ENCODE measurements at places on chromosomes 2 and 18.

GRCh38 chr2:219778189-219778588, 150.8 kb downstream of the SLC4A3 start:
- DNase-seq, result no peak
- no peaks in the 10 kb centered on the region for H3K27me3 ChIP-seq
- no peaks in the 10 kb centered on the region for H3K4me1 ChIP-seq
- H3K4me3 ChIP-seq, result no peak overlapping the region
- no peaks in the 10 kb centered on the region for H3K36me3 ChIP-seq

GRCh38 chr2:162769066-162769465, 69.5 kb downstream of the KCNH7 start:
- H3K36me3 ChIP-seq, result no peaks in the 10 kb centered on the region
- no peak overlapping the region for H3K27ac ChIP-seq
- H3K27me3 ChIP-seq, result no peaks in the 10 kb centered on the region

DNA sequence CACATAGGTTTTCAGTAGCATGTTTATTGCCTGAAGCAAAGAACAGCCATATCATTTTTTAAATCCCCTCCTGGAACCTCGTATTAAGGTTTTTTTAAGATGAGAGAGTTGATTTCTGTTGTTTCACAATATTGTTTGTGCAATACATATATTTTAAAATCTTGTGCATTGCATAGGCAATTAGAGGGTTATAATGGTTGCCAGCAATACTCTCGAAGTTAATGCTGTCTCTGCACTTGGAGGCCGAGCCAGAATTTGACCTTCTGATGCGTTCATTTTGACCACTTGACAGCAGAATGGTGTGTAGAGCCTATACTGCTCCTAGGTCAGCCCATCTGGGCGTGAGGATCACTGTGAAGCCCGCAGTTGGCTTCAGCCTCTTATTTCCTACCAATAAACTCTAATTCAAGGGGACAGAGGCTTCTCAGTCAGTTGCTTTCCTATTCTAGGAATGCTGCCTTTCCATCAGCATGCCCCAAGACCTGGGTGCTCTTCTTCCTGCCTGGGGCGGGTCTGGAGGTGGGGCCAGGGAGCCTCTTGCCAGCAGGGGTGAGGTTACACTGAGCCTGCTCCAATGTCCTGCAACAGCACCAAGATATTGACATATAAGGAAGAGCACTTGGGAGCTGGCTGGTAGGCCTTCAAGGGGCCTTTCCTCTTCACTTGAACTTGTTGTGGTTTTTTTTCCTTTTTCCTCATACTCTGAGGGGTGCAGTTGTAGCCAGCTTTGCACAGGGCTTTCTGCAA, 91.4 kb upstream of the BCL2L11 start:
- H3K4me3 ChIP-seq, result no peak overlapping the region
- no peaks in the 10 kb centered on the region for H3K27me3 ChIP-seq
- no peaks in the 10 kb centered on the region for H3K4me1 ChIP-seq
- no peaks in the 10 kb centered on the region for H3K36me3 ChIP-seq
- DNase-seq, result peak; percentile 25

- no peak overlapping the region for H3K4me3 ChIP-seq
- H3K4me1 ChIP-seq, result no peaks in the 10 kb centered on the region
- no peaks in the 10 kb centered on the region for H3K36me3 ChIP-seq
- H3K27me3 ChIP-seq, result no peaks in the 10 kb centered on the region
Observed at GRCh38 chr2:199278099-199278498, 179.6 kb downstream of the SATB2 start.

- no peak within 1 kb of the TSS for H3K27ac ChIP-seq
- no peak for DNase-seq
- H3K4me1 ChIP-seq, result peaks cover 4% of the 10 kb centered on the region
- H3K36me3 ChIP-seq, result no peaks in the 10 kb centered on the region
Observed at GRCh38 chr2:136765256-136766072, at the start of gene THSD7B. THSD7B (plus strand) TSS chr2:136765545; CDS start chr2:136882179, 116,634 bp downstream.

DNA sequence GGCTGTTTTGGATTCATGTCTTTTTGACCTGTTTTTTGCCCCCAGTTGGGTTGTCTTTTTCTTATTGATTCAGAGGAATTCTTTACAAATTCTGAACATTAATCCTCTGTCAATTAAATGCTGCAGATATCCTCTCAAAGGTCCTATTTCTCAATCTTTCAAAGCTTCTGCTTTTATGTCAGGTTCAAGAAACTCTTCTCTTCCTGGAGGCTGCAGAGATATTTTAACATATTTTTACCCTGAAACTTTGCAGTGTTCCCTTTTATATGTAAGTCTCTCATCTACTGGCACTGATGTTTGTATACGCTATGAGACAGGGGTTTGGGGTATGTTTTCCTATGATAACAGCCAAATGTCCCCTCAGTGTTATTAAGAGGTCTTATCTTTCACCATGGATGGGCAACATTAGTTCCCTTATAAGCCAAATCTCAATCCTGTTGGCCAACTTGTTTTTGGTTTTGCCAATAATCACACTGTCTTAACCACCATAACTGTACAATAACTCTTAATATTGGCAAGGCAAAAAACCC, 159.3 kb downstream of the HDAC4 start:
- H3K4me1 ChIP-seq, result peaks cover 2% of the 10 kb centered on the region
- DNase-seq, result no peak
- H3K36me3 ChIP-seq, result no peaks in the 10 kb centered on the region
- no peak overlapping the region for H3K4me3 ChIP-seq

DNA sequence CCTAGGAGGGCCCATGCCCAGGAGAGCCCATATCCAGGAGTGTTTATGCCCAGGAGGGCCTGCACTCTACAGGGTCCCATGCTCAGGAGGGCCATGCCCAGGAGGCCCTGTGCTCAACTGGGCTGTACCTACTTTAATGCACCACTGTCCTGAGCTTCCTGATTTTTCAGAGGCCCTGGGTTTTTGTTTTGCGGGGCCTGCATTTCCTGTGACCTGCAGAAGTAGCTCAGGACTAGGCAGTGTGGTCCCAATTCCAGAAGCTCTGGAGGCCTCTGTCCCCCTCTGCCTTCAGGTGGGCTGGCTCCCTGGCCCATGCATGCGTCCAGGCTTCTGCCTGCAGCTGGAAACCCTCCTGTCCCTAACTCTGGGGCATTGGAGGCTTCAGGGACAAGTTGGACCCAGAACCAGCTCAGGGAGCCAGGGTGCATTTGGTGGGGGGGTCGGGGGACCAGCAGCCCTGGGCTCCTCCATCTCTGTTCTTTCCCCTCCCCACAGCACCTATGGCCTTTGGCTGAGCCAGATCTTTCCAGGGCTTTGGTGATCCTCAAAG, 10.8 kb downstream of the GPR35 start:
- H3K4me1 ChIP-seq, result no peaks in the 10 kb centered on the region
- no peak for DNase-seq
- no peak overlapping the region for H3K27ac ChIP-seq
- no peak overlapping the region for H3K4me3 ChIP-seq
- H3K27me3 ChIP-seq, result no peaks in the 10 kb centered on the region

DNA sequence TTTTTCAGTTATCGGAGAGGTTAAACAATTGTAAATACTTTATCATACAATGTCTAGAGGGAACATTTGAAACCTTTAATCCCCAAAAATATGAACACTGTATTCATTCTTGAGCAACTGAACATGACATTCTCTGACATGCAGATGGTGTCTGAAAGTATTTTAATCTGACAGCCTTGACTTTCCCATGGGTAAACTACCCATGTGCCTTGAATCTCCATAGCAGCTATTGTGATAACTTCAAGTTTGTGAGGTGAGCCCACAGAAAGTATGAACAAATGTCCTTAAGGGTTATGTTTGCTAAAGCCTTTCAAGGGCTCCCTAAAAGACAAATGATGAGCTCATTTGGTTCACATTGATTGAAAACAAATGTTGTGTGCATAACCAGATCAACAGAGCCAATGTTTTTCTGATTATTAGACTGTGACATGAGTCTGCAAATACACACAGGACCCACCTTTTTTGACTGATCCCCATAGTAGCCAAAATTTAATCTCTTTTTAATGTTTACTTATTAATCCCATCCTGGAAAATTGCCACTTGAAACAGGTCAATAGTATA, 1326.0 kb downstream of the LRP1B start:
- no peaks in the 10 kb centered on the region for H3K27me3 ChIP-seq
- H3K36me3 ChIP-seq, result no peaks in the 10 kb centered on the region
- H3K27ac ChIP-seq, result no peak overlapping the region

- no peaks in the 10 kb centered on the region for H3K36me3 ChIP-seq
- DNase-seq, result no peak
- H3K27me3 ChIP-seq, result no peaks in the 10 kb centered on the region
- no peak overlapping the region for H3K4me3 ChIP-seq
Observed at GRCh38 chr2:109264595-109265328, 135.8 kb downstream of the SH3RF3 start.

DNA sequence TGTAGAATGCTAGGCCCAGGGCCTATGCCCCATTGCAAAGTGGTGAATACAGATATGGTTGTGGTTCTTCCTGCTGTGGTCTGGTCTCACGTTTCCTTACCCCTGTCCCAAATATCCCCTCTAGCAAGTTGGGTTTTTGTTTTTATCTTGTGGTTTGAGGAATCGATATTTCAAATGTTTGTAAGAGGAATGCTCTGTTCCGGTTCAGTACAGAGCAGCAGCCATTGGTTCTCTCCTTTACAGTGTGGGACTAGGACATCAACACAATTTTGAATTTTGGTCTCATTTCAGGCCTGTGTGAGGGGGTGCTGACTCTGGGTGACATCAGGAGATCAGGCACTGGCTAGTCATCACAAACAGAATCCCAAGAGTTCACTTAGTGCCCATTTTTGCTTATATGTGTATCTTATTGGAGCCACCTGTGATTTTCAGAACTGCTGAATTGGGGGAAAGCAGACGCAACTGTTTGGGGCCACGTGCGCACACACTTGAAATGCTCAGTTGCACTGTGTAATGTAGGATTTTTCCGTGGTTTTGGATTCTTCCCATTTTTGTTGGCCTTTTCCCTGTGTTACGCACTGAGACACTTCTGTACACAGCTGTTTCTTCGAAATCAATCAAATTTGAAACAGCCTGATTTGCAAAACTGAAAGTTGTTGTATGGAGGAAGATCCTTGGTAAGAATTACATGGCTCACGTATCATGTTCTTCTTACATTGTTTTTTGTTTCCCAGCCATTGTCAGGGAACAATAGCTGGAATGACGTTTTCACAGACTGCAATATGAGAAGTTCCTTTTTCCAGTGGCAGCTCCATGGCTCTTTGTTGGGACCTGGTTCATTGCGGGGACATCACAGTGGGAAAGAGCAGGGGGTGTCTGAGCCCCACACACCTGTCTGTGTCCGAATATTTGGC, 8.6 kb downstream of the SH3BP4 start:
- no peaks in the 10 kb centered on the region for H3K36me3 ChIP-seq
- no peak for DNase-seq
- no peaks in the 10 kb centered on the region for H3K27me3 ChIP-seq
- no peak overlapping the region for H3K27ac ChIP-seq
- no peak overlapping the region for H3K4me3 ChIP-seq

Measured in iPS DF 6.9 (cell line).